ENCODE measurements at places on chromosomes 2 and 18. TPM values are rescaled to one million over a fixed set of nuclear protein-coding genes. Genes with fewer than 3 reads are reported as not detected.

Gene CCDC178
- not detected for total RNA-seq

Gene TRAK2
- total RNA-seq = 89.7 TPM

Gene MYCN
- 0.30 TPM for total RNA-seq

Gene ERBB4
- 12.4 TPM for total RNA-seq

Gene LDAH
- 6.0 TPM for total RNA-seq

Gene CNGA3
- total RNA-seq = not detected

Gene WDR54
- total RNA-seq = 7.5 TPM

Gene SCYGR4
- not detected for total RNA-seq

Gene GKN1
- not detected for total RNA-seq

Gene DAPL1
- total RNA-seq = not detected

DNA sequence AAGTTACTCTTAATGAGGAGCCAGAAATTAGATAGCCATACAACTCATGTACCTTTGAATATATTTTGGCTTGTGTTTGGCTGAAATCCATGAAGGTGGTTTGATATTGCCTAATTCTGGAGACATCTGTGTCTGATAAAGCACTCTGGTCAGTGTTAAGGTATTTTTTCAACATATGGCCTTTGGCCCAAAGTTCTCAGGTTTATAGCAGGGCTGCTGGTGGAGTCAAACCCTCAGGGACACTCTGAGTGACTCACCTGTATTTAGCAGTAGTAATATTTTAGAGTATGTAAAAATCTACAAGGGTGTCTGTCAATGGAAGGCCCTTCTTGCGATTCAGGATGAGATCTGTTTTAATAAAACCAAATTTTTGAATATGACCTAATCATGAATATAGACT is 666.5 kb downstream of the SLC4A3 start:
- no peak for DNase-seq

- DNase-seq = no peak
Measured at GRCh38 chr2:133561045-133561852, 7.0 kb downstream of the NCKAP5 start.

- no peak for DNase-seq
Measured at GRCh38 chr18:51137891-51138290, 59.6 kb downstream of the MEX3C start.

DNA sequence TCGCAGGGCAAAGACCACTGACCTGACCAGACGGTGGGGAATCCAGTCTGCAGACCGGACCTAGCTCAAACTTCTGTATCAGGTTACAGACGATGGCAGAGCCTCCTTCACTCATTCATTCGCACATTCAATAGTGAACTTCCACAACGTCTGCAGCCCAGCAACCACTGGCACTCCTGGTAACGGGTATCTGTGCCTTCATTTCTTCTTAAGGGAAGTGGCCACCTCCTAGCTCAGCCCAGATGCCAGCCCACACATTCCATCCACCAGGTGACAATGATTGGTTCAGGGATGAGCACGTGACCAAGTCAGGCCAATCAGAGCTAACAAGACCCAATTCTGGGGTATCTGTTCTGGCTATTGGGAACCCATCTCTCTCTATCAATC is 15.9 kb upstream of the ARMC9 start:
- no peak for DNase-seq

DNA sequence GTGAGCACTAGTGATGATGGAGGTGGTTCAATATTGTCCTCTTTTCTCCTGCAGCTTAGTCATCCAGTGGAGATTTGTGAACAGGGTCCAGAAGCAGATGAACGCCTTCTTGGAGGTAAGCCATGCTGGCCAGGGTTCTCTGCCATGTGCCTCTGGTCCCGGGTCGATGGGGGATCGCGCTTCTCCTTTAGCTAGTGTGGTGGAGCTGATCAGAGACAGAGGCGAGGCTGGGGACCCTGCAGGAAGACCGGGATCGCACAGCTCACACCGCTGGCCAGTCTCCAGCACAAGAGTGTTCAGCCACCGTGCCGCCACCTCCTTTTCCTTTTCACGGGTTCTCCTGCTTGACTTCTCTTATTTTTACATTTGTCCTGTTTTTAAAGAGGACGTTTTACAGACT is 243.4 kb downstream of the ALPK2 start:
- DNase-seq = peak; percentile 50

- DNase-seq = no peak
Measured at GRCh38 chr18:77948567-77948966, 698.9 kb downstream of the GALR1 start.

DNA sequence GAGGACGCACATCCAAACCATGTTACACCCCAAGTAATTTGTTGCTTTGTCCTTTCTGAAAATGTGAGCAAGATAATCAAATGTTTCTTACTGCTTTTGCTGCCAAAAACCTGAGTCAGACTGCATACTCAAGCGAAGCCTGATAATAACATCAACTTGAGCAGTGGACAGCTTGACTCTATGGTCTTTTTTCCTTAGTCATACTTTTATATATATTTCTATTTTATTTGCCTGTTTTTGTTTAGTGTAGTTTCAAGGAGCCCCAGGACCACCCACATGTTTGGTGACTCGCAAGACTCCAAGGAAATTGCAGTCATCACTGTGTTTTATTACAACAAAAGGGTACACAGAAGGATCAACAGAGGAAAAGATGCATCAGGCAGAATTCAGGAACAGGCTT is 688.4 kb upstream of the PIK3C3 start:
- DNase-seq = no peak

DNA sequence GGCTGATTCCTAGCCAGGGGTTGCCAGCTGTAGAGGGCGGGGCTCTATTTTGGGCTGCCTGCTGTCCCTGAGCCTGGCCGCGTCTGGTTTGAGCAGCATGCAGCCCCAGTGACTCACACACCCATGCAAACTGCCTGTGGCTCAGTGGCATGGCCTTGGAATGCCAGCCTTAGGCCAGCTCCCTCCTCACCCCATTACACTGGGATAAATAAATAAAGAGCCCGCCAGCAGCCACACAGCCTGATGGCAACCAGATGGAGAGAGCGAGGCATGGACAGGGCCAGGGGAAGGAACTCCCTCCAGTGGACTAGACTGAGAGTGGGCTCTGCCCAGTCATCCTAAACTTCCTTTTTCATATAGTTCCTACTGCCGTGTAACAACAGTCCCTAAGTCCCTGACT is 18.3 kb downstream of the NHEJ1 start:
- no peak for DNase-seq

DNA sequence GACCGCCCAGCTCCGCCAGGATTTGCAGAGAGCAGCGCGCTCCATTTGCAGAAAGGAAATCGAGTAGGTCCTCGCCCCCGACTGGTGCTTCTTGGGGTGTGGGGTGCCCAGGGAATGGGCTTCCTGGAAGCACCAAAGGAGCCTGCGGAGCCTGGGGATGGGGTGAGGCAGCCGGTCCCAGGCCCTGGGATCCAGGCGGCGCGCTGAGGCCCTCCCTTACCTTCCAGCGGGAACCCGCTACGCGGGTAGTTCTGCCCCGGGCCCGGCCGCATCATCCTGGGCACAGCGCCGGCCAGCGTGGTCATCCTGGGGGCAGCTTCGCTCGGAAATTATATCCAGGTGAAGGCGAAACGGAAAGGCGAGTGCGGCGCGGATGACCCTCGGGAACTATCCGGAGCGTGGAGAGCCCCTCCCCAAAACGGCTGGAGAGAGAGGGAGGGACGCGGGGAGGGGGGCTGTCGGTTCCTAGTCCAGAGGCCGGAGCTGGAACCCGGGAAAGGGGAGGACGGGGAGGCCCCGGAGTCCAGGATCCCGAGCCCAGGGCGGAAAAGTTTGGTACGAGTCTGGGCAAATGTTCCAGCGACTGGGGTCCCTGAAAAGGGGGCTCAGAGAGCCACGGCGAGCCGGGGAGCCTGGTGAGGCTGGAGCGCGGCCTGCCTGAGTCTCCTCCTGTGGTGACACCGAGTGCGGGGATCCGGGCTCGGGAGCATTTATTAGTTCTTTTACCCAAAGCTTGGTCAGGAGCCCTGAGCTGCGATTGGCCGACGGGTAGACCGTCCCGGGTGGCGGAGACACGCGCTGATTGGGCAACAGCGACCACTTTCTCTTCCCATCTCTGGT is at the start of gene PAX3:
PAX3 (minus strand) TSS at position 688 of the 840 bp plus-strand sequence; CDS start at position 305, 383 bp downstream.
- peak; percentile 56 for DNase-seq

DNA sequence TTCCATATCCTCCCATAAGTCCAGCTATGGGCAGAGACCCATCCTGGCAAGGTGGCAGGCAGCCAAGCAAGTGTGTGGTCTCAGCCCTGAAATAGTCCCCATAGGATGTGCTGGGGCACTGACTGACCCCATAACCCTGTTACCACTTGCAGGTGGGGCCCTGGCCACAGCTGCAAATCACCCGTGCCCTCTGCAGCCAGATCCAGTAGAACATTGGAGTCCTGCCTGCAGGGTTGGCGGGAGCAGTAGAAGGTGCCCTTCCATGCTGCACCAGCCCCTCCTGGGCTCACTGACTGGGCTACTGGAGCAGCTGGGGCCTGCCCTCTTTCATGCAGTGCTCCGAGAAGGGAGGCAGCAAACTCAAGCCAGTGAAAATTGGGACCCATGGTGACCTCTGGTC is 112.6 kb upstream of the MCFD2 start:
- no peak for DNase-seq

GRCh38 chr2:128789776-128790455 is 471.2 kb upstream of the HS6ST1 start:
- peak; percentile 47 for DNase-seq

DNA sequence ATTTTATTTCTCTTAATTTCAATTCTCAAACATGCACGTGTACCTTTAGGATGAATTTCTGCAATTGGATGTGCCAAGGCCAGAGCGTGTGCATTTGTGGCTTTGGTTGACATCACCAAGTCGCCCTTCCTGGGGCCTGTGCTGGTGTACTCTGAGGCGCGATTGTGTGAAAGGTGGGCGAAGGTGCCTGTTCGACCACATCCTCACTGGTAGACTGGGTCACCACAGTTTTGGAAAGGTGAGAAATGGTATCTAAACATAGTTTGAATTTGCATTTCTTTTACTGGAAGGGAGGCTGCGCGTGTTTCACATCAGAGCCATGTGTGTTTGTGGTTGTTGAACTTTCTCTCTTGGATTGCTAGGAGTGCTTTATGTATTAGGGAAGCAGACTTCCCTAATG is 89.8 kb downstream of the LDLRAD4 start:
- DNase-seq = no peak

DNA sequence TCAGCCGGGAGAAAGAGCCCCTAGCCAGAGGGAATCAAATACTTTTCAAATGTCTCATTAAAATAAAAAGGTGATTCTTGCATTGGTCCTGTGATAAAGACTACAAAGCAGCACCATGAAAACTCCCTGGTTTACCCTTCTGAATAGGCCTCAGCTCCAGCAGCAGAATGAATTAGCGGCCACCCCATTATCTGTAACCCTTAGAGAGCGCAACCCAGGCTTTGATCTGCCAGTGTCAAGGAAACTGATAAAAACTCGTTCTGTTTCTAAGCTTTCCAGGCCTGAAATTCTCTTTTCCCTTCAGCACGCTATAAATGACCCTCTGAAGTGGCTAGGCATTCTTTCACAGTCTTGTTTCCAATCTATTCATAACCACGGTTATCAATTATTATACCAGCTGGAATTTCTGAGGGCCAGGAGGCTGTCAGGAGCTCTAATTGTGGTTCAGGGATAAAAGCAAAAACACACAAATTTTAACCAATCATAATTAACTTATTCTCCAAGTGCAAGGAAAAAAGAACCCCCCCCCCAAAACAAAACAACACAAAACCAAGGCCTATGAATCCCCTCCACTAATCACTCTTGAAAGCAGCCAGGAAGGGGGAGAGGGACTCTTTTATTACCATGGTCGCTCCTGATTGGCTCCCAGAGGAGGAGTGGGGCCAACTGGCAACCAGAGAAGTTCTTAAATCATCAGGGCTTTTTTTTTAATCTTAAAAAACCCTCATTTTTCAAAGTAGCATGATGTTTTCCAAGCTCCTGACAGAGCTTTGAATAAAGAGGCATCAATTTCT is 258.9 kb downstream of the CYRIA start:
- DNase-seq = no peak

DNA sequence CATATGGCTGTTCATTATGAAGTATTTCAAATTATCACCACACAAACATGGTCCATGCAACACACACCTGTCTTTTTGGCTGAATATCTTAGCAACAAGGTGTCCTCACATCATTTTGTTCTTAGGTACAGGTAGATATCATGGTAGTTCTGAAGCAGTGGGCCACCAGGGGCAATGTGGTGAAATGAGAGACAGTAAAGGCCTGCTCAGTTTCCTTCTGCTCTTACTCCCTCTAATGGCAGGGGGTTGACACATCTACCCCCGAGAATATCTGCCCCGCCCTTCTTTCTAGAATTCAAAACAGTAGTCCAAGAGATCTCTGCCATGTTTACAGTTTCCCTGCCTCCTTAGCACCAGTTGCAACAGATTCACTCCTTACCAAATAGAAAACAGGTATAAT is 147.0 kb upstream of the KLHL14 start:
- no peak for DNase-seq

DNA sequence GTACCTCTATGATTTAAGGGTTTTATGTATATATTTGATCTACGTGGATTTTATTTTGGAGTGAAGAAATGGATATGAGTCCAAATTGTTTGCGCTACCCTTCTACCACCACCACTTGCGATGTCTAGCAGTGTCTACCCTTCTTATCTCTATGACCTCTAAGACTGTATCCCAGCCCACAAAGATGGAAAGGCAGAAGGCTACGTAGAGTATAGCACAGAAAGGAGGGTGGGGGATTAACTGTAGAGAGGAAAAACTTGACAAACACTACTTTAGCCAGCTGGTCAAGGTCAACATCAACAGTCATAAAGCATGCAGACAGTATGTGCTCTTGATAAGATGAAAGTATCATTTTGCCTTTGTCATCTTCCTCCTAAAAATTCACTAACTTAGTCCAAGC is 14.4 kb downstream of the ITSN2 start:
- no peak for DNase-seq

- DNase-seq = no peak
Measured at GRCh38 chr2:160431441-160431840, 62.2 kb downstream of the RBMS1 start.

DNA sequence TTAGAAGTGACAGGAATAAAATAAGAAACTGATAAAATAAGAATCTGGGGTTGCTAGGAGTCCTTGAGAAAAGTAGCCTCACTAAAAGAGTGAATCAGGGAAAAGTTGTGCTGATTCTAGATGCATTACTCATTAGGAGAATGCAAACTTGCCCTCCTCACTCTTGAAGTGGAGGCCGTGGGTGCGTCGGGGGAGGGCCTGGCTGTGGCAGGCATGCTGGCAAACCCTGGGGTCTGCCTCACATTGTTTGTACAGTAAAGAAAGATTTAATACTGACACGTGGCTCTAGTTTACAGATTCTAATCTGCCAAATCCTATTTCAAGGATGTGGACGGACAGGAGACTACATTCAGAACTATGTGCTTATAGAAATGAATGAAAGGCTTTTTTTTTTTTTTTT is 41.9 kb downstream of the TANC1 start:
- DNase-seq = no peak

- peak; percentile 79 for DNase-seq
Measured at GRCh38 chr2:42098571-42099437, 51.0 kb downstream of the PKDCC start.

DNA sequence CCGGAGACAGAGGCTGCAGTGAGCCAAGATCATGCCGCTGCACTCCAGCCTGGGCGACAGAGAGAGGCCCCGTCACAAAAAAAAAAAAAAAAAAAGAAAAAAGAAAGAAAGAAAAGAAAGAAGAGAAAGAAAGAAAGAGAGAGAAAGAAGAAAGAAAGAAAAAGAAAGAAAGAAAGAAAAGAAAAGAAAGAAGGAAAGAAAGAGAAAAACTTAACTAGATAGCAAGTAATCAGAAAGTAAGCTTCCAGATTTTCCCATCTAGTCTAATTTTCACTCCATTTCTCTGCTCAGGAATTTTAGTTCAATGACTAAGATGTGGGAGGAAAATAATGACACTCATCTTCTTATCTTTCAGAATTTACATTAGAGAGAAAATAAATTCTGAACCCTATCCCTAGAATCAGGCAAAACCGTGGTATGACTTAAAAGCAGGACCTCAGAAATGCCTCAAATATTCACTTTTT is 2.4 kb downstream of the GFPT1 start:
- no peak for DNase-seq

GRCh38 chr18:21146016-21146415 is 34.4 kb upstream of the ROCK1 start:
- DNase-seq = no peak
